ENCODE measurements at places on chromosomes 1 and 21.

GRCh38 chr1:23524716-23525401 is 6.2 kb downstream of the E2F2 start:
- DNase-seq = peak; percentile 28

DNA sequence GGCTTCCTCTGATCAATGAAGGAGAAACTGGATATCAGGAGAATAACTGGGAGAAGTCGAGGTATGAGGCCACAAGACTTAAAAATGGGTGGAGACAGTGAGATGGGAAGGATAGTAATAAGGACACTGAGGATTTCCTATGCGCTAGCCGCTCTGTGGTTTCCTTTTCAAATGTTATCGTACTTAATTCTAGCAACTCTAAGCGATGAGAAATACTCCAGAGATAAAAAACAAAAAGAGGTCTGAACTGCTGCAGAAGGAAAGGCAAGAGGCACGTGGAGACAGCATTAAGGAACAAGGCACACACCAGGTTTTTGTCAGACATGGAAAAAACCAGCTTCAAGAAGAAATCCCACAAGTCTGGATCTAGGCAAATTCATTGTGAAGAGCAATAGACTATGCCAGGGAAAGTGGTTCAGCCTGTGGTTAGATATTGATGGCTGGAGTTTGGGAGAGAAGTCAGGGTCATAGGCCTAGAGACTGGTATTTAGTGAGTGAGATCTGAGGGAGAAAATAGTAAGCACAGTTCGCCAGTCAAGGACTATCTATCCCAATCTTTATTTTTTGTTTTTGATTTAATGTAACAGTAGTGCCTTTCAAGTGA is 5.3 kb downstream of the CLCA2 start:
- no peak for DNase-seq

- no peak for DNase-seq
These were observed 309.1 kb downstream of the MATN1 start for GRCh38 chr1:30414086-30414850.

DNA sequence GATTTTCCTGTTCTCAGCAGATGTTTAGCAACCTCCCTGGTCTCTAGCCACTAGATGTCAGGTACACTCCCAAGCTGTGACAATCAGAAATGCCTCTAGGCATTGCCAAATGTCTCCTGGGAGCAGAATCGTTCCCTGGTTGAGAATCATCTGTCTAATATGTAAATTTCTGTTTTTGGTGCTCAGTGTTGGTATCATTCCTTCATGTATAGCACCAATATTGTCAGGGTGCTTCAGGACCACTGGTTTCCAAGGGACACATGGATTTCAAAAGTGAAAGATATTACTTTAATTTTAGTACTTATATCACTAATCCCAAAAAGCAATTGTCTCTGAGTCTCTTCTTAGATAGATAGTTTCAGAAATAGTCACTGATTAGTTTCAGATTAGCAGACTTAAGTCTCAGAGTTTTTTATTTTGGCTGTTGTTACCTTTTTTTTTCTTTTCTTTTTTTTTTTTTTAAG is 160.1 kb downstream of the PTPRC start:
- DNase-seq = no peak

- no peak for DNase-seq
These were observed 122.8 kb downstream of the PLPP3 start for GRCh38 chr1:56456435-56457101.

GRCh38 chr1:185973645-185974044 is 239.5 kb downstream of the HMCN1 start:
- DNase-seq = no peak
